ENCODE measurements at places on chromosomes 5 and 9.
A peak's percentile ranks its signal among the peaks of the same experiment; 100 is the strongest.

- no peak for DNase-seq
Measured at GRCh38 chr9:14902561-14902960, 7.7 kb downstream of the FREM1 start.

GRCh38 chr5:59091965-59092364 is 509.1 kb downstream of the RAB3C start:
- no peak for DNase-seq

GRCh38 chr9:109812818-109813281 is 32.9 kb downstream of the PALM2AKAP2 start:
- DNase-seq, result no peak

GRCh38 chr5:145499483-145499882 is 335.7 kb downstream of the PRELID2 start:
- no peak for DNase-seq

- peak; percentile 16 for DNase-seq
Measured at GRCh38 chr5:108380531-108381349, 1.2 kb downstream of the FBXL17 start.

DNA sequence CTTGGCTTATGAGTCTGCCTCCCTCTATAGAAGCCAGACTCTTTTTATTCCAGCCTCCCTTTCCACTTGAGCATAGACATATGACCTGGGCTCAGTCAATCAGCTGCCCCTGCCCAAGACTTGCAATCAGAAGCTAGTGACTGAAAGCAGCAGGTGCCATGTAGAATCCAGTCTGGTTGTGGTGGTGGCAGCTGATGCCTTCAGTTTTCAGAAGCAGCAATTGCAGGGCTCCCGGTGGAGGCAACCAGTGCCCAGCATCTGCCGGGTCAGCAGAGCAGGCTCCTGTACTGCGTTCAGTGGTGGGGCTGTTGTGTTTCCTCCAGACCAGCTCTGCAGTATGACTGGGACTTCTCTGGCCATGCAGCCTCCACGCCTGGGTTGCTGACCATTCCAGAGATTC is 53.9 kb upstream of the PALM2AKAP2 start:
- DNase-seq, result no peak

DNA sequence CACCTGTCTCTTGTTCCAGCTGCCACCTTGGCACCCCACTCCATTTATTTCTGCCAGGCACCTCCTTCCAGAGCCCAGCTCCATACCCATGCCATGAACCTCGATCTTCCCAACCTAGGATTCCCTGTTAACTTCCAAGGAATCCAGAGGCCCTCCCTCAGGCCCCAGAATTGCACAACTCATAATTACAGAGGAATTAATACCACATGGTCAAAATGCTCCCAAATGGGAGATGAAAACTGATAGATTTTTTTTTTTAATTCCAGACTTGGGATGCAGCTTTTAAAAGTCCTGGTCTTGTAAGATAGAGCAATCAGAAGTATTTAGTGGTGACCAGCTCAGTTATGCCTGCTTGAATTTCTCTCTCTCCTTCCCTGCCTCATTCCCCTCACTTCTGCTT is 96.2 kb upstream of the CCDC112 start:
- no peak for DNase-seq

DNA sequence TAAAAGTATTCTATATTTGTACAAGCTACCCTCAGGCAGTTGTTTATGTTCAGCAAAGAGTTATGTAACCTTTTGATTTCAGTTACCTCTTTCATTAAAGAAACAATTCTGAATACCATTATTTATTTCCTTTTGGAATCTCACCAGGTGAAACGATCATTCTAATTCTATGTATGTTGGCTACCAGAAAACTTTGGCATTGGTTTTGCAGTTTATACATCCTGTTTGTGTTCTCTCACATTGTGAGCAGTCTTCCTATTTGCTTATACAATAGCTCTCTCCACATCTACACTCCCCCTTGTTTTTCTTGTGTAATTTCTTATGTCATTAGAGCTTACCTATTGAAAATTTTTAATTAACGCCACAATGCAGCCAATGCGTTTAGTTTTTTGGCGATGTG is 276.0 kb upstream of the MPDZ start:
- no peak for DNase-seq

- no peak for DNase-seq
Measured at GRCh38 chr5:83524345-83524744, 52.8 kb downstream of the VCAN start.

- DNase-seq, result no peak
Measured at GRCh38 chr5:113044776-113045465, 68.3 kb downstream of the DCP2 start.

DNA sequence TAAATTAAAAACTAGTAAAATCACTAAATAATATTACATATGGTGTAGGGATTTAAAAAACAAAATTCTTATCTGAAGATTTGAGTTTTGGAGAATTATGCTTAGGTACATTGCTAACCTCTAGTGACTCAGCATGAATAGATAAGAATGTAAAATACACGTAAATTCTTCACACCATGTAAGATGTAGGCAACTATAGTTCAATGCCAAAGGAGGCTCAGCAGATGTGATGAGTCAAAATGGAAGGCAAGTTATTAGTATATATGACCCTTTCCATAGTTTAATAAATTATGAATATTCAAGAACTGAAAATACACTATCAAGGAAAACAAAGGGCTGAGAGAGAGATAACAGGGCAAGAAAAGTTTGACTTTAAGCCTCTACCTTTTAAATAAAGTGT is 79.0 kb downstream of the MRPS30 start:
- no peak for DNase-seq

- DNase-seq, result no peak
Measured at GRCh38 chr5:108747774-108748400, at the start of gene FER. TSS of gene FER (plus strand) at chr5:108747897. CDS start at chr5:108798183, 50,286 bp downstream.

DNA sequence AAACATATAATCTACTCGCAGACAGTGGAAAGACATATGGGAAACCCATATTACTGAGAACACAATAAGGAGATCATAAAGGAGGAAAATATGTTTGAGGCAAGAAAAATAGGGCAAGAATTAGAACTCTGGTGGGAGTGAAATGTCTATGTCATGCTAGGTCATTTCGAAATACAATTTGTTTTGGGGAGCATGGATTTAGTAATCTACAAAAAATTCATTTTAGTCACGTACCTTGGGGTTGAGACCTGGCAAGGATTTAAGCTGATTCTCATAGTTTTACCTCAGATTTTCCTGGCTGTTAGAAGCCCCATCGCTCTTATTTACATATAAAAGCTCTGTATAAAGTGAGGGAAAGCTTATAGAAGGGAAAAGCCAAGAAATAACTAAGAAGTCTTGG is 11.5 kb upstream of the CSNK1G3 start:
- no peak for DNase-seq

DNA sequence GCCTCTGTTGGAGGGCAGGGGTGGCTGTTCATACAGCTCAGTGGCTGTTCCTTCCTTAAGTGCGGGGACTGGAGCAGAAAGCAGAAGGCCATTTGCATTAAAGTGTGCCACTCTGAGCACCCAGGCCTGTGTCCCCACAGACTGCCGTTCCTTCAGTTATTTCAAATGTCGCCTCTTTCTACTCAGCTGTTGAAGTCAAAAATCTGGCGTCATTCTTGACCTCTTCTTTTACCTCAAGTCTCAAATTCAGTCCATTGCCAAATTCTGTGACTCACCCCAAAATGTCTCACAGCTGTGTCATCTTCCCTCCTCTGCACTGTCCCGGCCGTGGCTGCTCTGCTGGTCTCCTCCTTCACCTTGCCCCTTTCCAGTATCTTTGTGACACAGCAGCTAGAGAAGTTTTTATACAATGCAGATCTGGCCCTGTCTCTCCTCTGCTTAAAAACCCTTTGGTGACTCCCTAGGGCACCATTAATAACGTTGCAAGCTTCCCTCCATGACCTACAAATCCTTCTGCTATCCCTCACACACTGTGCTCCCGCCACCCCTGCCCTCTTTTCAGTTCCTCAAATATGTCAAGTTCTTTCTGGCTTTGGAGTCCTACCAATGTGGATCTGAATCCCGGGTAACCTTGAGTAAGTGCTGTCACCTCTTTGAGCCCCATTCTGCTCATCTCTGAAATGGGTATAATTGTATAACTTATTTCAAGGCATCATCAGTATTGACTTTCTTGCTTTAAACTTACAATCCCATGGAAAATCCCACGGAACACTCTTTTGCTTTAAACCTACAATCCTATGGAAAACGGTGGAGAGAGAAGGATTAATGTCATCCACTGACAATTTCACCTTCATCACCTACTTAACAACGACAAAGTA is 98.3 kb upstream of the BOD1 start:
- no peak for DNase-seq

DNA sequence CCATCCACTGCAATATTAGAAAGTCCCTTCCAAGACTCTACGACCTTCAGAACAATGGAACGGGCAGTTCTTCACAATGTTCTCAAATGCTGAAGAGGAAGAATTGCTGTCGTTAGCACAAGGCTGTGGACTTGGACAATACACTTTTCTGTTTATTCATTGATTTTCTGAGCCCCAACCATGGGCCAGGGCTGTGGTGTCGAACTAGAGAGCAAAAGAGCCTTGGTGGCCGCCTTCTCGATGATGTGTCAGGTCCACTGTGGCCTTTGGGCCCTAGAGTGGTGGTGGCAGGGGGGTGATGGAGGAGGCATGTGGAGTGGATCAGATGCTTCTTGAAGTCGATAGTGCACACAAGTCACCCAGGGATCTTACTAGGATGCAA is 18.5 kb upstream of the KIF12 start:
- no peak for DNase-seq

DNA sequence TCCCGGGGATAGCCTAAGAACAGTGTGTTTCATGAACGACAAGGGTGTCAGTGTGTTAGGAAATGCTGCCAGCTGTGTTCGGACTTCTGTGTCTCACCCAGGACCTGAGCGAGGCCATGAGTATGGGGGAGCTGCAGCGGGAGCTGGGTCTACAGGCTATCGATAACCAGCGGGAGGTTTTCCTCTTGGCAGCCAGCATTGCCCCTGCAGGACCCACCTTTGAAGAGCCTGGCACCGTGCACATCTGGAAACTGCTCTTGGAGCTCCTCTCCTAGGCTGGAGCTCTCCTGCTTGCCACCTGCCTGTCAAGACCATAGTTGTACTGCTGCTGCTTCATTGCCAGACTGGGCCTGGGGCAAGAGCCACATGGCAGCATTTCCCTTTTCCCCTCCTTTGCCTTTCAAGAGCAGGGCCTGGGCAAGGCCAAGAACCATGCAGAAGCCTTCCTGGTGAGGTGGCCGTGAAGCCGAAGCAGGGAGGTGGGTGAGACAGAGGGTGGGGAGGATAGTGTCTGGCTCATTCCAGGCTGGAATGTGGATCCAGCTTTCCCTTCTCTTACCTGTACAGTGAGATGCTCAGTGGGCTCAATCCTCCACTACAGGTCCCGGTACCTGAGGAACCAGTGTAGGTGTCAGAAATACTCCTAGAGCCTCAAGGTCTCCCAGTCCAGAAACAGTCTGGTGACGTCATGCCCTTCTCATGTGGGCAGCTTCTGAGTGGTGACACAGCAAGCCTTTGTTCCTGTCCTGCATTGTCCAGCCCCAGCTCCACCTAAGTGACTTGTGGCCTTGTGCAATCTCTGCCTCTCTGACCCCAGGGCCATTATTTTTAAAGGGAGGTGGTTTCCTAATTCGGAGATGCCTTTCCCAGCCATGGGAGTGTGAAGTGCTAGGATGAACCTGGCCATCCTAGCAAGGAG is 6.6 kb downstream of the ARL10 start:
- DNase-seq, result peak; percentile 18

DNA sequence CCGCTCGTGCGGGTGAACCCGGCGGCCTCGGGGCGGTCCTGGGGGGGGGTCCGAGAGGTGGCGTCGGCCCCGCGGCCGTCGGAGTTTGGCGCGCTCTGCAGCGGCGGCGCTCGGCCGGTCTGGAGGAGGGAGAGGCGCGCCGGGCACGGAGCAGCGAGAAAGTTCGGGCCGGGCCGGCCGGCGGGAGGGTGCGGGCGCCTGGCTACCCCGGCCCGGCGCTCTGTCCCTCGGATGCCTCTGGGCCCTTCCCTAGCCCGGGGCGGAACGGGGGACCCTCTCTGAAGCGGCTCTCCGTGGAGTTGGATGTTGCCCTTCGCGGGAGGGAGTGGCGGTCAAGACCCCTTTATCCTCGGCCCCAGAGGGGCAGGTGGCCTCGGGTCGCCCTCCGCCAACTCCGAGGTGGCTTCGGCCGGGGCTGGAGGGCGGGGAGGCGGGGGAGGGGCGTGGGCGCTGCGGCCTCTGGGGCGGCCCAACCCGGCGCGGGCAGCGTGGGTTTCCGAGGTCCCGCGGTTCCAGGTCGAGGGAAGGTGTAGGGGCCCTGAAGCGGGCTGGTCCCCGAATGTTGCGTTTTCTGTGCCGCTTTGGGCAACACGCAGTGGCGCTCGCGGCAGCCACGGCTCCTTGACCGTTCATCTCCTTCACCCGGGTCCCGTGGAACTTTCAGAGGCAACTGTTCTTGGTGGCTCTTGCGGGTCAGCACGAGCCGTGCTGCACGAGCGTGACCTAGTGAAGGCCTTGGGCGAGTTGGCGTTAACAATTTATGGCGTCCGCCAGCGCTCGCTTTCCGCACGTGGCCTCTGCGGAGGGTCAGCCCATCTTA is 290.5 kb downstream of the DOCK8 start:
- DNase-seq, result peak; percentile 25
